ENCODE measurements at places on chromosomes 13 and 19.

DNA sequence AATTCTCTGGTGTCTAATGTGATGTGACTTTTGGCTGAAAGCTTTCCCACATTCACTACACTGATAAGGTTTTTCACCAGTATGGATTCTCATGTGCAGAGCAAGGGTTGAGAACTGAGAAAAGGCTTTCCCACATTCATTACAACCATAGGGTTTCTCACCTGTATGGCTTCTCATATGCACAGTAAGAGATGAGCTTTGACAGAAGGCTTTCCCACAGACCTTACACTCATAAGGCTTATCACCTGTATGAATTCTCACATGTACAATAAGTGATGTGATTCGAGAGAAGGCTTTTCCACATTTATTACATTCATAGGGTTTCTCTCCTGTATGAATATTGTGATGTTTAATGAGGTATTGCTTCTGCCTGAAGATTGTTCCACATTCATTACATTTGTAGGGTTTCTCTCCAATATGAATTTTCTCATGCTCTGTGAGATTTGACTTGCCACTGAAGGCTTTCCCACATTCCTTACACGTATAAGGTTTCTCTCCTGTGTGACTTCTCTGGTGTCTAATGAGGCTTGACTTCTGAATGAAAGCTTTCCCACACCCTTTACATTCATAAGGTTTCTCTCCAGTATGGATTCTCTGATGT lies 14.0 kb downstream of the ZNF260 start:
- no peak for DNase-seq

DNA sequence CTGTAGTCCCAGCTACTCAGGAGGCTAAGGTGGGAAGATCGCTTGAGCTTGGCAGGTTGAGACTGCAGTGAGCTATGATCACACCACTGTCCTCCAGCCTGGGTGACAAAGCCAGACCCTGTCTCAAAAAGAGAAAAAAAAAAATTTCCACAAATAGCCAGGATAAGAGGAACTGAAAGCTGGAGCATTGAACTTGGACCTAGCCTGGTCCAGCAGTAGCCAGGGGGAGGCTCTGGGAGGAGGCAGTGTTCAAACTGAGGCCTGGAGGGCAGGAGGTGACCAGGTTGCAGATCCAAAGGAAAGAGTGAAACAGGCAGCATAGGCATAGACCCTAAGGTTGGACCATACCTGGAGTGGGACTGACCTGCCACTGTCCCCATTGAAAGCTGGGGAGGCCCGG lies 26.9 kb upstream of the PIK3R2 start:
- DNase-seq: no peak

DNA sequence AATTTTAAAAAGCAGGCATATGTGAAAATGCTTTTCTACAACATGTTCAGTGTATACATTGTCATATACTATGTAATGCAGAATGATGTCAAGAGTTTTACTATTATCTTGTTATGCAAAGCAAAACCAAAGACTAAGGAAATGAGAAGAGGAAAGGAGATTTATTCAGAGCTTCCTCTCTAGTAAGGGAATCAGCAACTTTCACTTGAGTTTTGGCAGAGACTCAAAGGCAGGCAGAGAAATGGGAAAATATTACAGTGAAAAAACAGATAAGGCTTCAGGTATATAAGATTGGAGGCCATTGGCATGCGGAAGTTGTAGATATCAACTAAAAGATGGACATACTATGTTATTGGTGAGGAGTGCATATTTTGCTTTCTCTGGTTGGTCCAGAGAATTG lies 512.0 kb upstream of the PCDH20 start:
- DNase-seq: no peak

- DNase-seq: no peak
Measured at GRCh38 chr19:19059837-19060611, 3.8 kb upstream of the SLC25A42 start.

GRCh38 chr13:102399791-102400674 lies 1.8 kb downstream of the FGF14 start:
- no peak for DNase-seq

- no peak for DNase-seq
Measured at GRCh38 chr19:4640247-4641000, 1.1 kb downstream of the TNFAIP8L1 start.
